ENCODE measurements at places on chromosomes 7 and 10.

- DNase-seq = no peak
Observed at GRCh38 chr10:121468726-121469125, 129.5 kb downstream of the FGFR2 start.

DNA sequence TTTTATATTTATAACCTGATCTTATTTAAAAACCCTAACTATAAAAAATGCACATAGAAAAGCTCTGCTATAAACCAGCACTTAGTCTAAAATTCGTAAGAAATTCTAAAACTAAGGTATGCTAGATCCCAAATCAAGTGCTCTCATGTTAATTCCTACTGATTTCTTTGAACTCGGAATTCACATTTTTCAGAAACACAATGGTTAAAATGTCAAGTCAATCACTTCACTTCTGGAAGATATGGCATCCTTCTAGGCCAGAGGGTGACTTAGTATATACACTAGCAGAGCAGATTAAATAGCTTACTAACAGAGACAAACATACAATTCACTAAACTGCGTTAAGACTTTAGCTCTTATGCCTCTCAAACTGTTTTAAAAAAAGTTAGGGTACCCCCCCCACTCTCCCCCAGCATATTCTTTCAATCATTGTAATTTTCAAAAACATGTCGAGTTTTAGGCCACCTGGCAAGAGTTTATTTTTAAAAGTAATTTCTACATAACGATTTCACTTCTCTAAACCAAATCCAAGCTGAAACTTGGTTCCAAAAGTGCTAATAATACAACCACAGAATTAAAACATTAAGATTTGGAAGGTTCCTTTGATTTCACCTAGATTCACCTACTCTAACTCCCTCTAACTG lies 129.4 kb downstream of the NRBF2 start:
- no peak for DNase-seq

- no peak for DNase-seq
Observed at GRCh38 chr10:126179637-126180036, 208.6 kb downstream of the ADAM12 start.

GRCh38 chr10:116768786-116769185 lies 26.4 kb upstream of the HSPA12A start:
- DNase-seq = no peak

GRCh38 chr10:72061491-72061890 lies 26.9 kb downstream of the SPOCK2 start:
- DNase-seq = no peak

- DNase-seq = no peak
Observed at GRCh38 chr7:83161186-83161585, 1.5 kb downstream of the PCLO start.

- DNase-seq = peak; percentile 66
Observed at GRCh38 chr7:7099584-7100014, 82.7 kb upstream of the C1GALT1 start.

GRCh38 chr7:75537731-75538130 lies 45.6 kb downstream of the SPDYE5 start:
- no peak for DNase-seq

DNA sequence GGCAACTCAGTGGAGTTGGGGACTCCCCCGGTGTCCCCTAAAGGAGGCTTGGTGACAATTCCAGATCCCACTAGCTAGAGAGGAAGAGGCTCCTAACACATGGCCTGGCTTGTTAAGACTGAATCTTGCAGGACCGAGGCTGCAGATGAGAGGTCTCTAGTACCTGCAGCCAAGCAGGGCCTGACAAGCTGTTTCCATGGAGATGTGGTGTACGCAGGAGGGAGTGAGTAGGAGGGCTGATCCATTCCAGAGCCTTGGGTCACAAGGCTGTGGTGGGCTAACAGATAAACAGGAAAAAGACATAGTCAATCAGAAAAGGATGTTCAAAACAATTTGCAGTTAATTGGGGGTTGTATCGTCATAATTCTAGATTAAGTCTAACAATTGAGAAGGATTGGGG lies 77.3 kb upstream of the MKLN1 start:
- no peak for DNase-seq

DNA sequence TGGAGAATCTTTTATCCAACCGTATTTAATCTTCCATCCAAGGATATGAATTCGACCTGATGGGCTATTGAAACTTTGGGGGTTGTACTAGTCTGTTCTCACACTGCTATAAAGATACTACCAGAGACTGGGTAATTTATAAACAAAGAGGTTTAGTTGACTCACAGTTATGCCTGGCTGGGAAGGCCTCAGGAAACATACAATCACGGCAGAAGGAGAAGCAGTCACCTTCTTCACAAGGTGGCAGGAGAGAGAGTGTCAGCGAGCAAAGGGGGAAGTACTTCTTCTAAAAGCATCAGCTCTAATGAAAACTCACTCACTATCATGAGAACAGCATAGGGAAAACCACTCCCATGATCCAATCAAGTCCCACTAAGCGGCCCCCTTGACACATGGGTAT lies 43.8 kb downstream of the EPDR1 start:
- DNase-seq = no peak

DNA sequence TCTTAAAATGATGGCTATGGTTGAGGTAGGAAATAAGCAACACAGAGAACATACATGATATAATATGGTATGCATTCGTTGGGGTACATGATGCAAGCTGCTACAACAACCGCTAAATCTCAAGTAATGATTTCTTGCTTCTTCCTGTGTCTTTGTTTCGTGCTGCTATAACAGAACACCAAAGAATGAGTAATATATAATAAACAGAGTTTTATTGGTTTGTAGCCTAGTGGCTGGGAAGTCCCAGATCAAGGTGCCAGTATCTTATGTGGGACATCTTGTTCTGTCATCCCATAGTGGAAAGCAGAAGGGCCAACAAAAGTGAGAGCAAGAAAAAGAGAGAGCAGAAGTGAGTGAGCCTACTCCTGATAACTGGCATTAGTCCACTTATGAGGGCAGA lies 689.7 kb downstream of the SUGCT start:
- DNase-seq = no peak

GRCh38 chr10:11355592-11355991 lies 255.9 kb downstream of the USP6NL start:
- no peak for DNase-seq

- no peak for DNase-seq
Observed at GRCh38 chr7:28104811-28105210, 75.8 kb downstream of the JAZF1 start.

- DNase-seq = peak; percentile 2
Observed at GRCh38 chr7:124536156-124536762, 229.3 kb downstream of the GPR37 start.

DNA sequence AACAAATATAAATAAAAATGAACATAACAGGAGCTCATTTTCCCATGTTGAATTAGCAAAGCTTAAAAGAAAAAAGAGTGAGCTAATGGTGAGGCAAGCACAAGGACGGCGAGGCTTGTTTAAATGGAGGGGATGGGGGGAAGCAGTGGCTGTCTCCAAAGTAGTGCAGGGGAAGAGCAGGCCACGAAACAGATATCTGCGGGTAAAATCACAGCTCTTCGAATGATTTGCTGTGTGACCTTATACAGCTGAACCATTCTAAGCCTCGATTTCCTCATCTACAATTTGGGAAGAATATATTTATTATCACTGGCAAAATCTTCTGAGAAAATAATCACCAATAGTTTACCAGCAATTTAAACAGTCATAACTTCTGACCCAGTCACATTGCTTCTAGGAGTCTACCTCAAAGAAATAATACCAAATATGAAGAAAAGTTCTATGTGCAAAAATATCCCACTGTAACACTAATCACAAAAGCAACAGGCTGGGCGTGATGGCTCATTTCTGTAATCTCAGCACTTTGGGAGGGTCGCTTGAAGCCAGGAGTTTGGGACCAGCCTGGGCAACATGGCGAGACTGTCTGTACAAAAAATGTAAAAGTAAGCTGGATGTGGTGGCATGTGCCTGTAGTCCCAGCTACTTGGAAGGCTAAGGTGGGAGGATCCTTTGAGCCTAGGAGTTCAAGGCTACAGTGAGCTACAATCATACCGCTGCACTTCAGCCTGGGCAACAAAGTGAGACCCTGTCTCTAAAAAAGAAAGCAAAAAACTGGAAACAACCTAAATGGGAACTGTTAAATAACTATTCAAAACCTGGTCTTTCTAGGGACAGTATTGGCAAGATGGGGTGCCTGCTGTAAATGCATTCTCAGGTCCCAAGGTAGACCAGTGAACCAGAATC lies 63.1 kb upstream of the ASAH2 start:
- DNase-seq = no peak

GRCh38 chr7:25260862-25261494 lies 32.7 kb upstream of the NPVF start:
- DNase-seq = no peak

DNA sequence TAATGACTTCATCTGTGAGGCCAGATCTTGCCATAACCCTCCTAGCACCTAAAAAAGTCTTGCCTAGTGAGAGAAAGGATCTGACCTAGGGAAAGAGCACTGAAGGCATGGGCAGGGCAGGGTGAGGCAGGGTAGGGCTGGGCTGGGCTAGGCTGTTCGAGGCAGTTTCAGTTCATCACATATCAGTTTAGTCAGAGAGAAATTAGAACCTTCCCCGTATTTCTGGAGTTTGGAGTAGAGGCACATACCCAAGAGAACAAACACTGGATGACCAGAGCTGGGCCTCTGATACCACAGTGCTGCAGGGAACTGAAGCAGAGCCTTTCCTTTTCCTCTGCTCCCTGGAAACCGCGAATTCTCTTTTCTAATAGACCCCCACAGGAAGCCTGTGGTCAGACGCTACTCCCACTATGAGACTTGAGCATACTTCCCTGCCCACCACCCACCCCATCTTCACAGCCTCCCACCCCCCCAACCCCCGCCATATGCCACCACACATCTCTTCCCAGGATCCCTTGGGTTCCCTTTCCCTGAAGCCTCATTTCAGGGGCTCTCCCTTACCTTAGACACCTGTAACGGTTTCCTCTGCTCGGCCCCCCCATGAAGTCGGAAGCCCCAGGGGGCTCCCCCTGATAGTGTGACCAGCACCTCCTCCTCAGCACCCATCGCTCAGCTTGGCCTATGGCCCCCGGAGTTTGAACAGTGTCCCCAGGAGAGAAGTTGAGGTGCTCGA lies 406 bp downstream of the SYNPO2L start:
- no peak for DNase-seq

GRCh38 chr7:139697056-139697455 lies 80.7 kb downstream of the HIPK2 start:
- no peak for DNase-seq

- DNase-seq = no peak
Observed at GRCh38 chr7:39624442-39624807, 1.1 kb downstream of the RALA start.

- DNase-seq = no peak
Observed at GRCh38 chr10:16950656-16951601, 133.7 kb upstream of the RSU1 start.

- DNase-seq = no peak
Observed at GRCh38 chr10:3195286-3195685, 22.7 kb upstream of the PITRM1 start.

DNA sequence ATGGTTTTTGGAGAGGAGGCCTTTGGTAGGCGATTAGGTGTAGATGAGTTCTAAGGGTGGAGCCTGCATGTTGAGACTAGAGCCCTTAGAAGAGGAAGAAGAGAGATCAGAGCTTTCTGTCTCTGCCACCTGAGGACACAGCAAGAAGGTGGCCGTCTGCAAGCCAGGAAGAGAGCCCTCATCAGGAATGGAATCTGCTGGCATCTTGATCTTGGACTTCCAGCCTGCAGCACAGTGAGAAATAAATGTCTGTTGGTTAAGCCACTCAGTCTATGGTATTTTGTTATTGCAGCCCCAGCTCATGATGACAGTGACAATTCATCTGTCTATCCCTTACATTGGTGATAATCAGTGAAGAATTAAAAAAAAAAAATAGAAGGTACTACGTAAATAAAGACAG lies 335.2 kb downstream of the PRPF18 start:
- DNase-seq = no peak

DNA sequence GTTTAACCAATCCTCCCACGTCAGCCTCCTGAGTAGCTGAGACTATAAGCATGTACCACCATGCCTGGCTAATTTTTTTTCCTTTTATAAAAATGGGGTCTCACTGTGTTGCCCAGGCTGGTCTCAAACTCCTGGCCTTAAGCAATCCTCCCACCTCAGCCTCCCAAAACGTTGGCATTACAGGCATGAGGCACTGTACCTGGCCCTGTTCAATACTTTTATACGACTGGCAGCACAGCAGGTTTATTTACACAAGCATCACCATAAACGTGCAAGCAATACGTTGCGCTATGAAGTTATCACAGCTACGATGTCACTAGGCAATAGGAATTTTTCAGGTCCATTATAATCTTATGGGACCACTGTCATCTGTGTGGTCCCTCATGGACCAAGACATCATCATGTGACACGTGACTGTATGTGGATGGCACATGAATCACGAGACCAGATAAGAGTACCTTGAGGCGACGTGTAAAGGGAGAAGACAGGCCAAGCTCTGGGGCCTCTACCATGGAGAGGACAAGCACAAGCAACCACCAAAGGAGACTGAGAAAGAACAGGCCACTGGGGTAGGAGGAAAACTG lies 34.5 kb upstream of the SLC18A3 start:
- no peak for DNase-seq

DNA sequence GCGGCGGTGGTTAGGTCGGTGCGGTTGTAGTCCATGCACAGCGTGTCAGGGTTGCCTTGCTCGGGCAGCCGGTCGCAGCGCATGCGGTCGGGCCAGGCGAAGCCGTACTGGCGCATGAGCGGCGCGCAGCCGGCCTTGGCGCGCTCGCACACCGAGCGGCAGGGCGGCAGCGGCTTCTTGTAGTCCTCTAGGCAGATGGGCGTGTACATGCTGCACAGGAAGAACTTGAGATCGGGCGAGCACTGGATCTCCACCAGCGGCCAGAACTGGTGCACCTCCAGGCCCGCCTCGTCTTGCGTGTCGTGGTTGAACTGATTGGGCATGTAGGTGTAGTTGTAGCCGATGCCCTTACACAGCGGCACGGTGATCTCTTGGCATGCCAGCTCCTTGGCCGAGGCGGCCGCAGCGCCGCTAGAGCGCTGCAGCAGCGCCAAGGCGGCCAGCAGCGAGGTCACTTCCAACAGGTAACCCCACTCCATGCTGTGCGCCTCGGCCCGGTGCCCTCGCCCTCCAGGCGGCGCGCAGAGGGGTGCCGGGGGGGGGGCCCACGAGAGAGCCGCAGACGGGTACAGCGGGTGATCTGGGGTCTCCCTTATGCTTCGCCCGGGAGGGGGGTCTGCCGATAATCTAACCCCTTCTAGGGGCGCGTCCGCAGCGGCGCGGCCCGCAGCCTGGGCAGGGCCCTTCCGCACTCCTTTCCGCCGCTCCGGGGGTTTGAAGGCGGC lies 983 bp downstream of the FZD8 start:
- DNase-seq = peak; percentile 40

GRCh38 chr7:121871188-121871587 lies 1.8 kb upstream of the PTPRZ1 start:
- DNase-seq = no peak

DNA sequence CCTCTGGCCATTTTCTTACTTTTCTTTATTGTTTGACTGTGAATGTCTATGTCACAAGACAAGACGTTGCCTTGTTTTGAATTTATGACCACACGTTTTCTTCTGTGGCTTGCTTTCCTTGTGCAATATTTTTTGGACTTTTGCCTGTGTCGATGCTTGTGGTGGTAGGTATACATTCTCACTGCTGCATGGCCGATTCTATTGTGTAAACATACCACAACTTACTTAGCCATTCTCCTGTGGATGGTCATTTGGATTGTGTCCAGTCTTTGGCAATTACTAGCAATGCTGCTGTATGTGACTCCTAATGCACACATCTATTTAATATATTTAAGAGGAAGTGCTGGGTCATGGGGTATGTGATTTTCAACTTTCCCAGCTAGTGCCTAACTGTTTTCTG lies 18.0 kb upstream of the DLG5 start:
- DNase-seq = no peak

All from brain pericyte (primary cell).